ENCODE measurements at places on chromosomes 12 and 14.

DNA sequence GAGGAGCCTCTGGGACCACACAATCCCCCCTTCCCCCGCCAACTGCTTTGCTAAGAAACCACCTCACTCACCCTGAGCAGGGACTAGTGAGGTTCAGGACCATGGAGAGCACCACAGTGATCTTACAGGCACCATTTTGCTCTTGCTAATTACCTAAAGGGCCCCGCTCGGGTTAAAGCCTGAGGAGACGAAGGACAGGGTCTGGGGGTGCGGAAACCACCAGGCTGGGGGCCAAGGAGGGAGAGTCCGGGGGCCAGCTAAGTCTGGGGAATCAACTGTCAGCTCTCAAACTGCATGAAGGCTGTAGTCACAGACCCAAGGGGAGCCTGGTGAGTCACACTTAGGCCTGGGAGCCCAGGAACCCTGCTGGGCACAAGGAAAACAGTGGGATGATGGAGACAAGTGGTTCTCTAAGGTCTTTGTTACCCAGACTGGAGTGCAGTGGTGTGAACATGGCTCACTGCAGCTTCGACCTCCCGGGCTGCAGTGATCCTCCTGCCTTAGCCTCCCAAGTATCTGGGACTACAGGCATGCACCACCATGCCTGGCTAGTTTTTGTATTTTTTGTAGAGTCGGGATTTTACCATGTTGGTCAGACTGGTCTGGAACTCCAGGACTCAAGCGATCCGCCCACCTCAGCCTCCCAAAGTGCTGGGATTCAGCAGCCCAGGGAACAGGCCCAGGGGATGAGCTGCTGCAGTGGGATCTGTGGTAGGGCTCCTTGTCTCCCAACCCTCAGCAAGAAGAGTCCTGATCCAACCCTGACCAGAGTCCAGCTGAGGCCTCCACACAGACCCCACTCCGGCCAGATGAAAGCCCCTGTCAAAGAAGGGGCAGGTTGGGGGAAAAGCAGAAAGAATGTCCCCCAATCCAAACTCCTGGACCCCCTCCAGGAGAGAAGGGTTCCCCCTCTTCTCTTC is 98.8 kb downstream of the CALM1 start:
- peak; percentile 43 for DNase-seq

DNA sequence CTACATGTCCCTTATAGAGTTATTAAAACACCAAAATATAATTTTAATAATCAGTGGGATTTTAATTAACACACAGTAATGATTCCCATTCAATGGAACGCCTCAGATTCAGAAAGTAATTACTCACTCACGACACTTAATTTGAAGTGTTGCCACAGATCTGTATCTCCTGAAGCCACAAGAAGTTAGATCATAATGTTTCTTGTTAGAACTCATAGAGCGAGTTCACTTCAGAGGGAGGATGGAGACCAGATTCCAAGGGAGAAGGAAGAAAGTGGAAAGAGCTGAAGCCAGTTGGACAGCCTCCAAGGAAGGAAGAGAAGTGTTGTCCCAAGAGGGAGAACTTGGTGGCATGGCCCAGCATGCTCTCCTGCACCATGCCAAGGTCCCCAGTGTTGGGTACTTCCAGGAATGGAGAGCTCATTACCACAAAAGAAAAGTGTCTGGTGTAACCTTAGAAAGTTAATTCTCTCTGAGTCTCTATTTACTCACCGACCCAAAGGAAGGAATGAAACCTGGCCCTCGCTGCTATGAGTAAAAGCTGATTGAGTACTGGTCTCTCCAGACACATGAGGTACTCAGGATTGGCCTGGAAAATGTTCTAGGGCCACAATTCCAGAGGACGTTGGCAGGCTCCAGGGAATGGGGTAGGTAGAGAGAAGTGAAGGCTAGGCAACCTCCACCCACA is 305.4 kb downstream of the BCL11B start:
- DNase-seq = no peak

GRCh38 chr12:119679490-119679889 is 11.6 kb downstream of the PRKAB1 start:
- no peak for DNase-seq

- DNase-seq = peak; percentile 3
Observed at GRCh38 chr12:117774941-117775775, 193.6 kb downstream of the KSR2 start.

DNA sequence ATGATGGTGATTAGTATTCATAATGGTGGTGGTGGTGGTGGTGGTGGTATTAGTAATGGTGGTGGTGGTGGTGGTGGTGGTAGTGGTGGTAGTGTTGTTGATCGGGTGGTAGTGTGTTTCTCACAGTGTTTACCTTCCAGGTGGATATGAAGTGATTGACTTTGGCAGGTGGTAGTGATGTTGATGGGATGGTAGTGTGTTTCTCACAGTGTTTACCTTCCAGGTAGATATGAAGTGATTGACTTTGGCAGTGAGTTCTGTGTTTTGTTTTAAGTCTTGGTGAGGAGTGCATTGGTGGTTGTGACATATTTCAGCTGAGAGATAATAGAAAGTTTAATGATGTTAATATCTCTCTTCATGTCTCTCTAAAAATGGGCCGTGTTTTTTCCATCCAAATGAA is 189.4 kb downstream of the TMTC2 start:
- no peak for DNase-seq

DNA sequence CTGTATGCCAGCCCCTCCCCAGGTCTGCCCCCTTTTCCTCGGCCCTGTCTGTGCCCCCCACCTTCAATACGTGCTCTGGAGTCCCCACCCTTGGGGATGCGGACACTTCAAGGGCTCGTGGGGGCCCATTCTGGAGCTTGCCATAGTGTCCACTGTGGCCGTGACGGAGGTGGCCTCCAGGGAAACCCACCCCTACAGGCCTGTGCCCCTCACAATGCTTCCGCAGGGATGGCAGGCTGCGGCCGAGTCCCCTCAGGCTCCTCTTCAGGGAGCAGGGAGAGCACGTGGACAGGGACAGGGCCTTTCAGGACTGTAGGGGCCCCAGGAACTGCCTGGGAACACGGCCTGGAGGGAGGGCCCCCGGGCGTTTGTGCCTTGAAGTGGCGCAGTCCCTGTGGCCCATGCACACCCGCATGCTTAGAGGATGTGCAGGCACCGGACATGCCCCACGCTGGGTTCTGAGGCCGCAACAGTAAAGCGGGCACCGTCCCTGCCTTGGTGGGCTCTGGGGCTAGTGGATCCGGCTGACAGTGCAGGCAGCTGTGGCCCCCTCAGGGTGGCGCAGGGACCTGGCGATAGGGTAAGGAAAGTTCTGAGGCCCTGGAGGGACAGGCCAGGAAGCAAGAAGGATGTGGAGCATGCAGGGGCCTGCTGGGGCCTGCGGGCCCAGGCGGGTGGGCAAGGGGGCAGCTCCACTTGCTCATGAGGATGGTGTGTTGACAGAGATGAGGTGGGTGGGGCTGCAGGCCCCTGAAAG is 209.0 kb upstream of the RTL1 start:
- DNase-seq = no peak

DNA sequence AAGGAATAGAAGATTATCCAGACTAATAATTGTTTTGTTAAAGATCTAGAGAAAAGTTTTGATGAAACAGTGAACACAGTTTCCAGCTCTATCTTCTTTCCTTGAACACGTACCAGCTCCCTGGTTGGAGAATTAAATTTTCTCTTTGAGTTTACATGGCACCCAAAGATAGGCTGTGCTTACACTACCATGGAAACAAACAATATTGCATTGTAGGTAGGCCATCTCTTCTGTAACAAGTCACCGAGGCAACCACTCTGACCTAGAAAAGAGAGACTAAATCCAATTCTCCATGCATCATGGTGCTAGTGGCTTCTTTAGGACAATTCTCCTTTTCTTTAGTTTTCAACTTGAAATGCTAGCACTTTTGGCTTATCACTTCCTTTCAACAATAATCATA is 9.9 kb downstream of the BMAL2 start:
- no peak for DNase-seq

DNA sequence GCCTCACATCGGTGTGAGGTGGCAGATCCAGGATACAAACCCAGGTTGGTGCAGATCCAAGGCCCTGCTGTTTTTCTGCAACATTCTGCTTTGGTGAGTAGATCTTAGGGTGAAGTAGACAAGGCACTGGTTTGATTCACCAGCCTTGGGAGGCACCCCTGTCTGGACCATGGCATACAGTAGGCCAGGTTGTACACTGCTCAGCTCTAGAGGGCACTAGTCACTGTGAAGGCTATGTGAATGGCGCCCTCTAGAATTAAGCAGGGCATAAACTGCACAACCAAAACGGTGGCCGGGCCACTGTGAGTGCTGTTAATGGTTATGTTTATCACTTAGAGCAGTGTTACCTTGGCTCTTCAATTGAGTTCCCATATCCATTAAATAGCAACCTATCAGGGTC is 280.6 kb upstream of the PWP1 start:
- peak; percentile 22 for DNase-seq

- DNase-seq = no peak
Observed at GRCh38 chr12:22993609-22994315, 368.8 kb downstream of the ETNK1 start.

- DNase-seq = no peak
Observed at GRCh38 chr12:12983420-12984035, 16.5 kb downstream of the HEBP1 start.

- DNase-seq = no peak
Observed at GRCh38 chr12:18389820-18390219, 128.5 kb downstream of the PIK3C2G start.

DNA sequence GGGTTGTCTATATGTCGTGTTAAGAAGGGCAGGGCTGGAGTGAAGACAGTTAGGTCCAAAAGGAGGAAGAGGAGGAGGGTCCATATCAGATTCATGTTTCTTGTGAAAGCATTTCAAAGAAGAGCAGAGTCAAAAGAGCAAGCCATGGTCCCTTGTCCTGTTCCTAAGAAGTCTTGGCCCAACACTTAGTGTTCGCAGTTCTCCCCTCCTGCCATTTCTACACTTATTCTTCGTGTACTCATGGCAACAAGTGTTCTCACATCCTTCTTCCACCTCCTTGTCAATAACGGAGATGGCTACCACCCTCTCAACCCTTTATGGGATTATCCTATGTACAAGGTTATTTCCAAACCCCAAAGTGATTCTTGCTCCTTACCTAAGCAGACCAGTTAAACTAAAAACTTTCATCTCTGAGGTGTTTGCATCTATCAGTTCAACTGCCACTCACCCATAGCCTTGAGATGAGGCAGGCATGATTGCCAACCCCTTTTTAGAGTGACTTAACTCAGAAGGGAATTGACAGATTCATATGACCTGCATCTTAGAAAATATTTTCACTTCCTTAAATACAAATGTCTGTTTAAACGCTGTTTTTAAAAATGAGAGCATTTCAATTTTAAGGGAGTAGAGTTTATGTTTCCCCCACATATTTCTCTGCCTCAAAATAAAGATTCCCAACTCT is 19.8 kb upstream of the RNASE2 start:
- no peak for DNase-seq

DNA sequence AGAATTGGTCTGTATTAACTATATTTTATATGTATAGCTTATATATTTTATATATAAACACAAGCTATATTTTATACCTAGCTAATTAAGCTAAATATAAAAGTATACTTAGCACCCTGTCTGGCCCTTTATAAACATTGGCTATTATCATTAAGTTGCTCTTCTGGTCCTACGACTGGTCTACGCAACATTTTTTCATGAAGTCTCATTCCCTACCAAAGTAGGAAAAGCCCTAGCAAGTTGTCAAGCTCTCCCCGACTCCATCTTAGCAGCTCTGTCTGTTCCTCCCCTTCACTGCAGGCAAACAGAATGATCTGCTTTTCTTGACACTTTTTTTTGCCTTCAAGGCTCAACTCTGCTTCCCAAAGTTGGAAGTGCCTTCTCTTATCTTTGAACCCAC is 36.7 kb upstream of the ELK3 start:
- no peak for DNase-seq

- DNase-seq = no peak
Observed at GRCh38 chr12:15580431-15580830, 208.8 kb downstream of the EPS8 start.

DNA sequence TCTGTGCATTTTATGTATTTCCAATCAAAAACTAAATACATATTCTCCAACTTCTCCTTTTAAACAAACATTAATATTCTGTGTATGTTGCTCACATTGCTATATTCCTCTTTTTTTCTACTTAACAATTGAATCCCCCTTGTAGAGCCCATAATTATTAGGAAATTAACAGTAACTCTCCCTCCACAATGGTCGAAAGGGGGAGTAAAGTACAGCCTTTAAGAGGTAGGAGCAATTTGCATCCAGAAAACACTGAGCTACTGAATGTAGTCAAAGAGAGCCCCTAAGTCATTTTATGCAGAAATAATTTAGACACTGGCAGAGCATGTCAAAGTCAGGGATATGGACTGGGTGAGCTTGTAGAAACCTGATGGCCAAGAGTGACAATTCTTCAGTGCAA is 57.2 kb upstream of the SCN8A start:
- DNase-seq = no peak

Measured in activated CD4-positive, alpha-beta T cell treated with anti-CD3 and anti-CD28 coated beads, Interleukin-2, amount 50 U/mL, for 48 hours (primary cell).